EL (cell line): ENCODE measurements at places on chromosomes 12 and 14.

DNA sequence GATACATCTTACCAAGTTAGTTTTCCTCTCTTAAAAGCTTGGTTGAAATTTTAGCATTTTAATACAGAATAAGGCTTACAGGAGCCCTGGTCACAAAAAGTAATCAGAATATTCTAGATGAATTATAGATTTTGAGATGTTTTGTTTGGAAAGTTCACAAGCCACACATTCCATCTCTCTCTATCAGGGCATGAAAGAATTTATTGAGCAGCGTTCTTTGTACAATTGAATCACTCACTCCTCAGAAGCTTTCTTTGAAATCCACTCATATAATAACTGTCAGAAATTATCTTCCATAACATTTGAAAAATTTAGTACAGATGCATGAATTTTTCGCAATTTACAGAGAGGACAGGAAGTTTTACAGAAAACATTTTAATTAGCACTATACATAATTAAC lies 938.6 kb upstream of the MDGA2 start:
- no peak for DNase-seq

- DNase-seq: no peak
These were observed 1.7 kb downstream of the CREBL2 start for GRCh38 chr12:12613344-12613743.

DNA sequence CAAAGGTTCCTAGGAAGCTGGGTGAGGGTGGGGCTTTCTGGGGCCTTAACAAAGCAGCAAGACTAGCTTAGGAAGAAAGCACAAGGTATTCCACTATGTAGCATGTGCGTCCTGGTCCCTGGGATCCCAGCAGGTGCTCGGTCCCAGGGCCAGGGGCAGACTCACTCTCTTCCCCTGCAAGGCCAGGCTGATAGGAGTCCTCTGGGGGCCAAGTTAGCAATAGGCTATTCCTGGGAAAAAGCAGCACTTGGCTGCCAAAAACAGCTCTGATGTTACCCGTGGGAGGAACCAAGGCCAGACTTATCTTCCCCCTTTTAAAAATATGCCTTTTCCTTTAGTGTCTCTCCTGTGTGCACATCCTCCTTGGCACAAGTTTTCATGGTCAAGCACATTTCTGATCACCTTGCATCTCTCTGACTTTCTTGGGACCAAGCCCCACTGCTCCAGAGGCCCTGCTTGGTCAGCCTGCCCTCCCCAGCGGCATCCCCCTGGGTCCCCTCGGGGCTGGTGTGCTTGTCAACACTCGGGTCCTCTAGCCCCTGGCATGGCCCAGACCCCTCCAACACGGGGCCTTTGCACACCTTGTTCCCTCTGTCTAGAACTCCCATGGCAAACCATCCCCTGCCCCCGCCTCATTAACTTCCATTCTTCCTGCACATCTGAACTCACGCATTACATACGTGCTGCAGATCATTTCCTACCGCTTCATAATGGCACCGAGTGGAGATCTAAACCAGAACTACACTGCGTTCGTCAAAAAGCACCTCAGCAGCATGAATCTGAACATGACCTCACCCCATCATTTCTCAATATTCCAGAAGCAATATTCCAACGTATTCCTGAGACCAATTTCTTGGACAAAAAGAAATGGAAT lies 21.9 kb downstream of the CCDC92 start:
- DNase-seq: no peak

DNA sequence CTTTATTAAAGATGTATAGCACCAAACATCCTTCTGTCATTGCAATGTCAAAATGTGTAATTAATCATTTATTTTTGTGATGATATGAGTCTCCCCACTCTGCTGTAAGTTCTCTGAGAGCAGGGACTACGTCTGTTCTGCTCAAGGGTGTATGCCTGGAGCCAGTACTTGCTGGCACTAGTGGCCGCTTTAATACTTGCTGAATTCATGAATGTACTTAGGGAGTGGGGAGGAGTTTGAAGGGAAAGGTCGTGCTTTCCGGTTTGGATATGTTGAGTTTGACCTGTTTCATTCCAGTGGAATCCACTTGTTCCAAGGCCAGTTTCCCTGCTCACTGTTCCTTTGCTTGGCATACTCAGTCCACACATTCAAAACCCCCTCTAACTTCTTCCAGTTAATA lies 1.9 kb upstream of the DCAF5 start:
- DNase-seq: no peak

DNA sequence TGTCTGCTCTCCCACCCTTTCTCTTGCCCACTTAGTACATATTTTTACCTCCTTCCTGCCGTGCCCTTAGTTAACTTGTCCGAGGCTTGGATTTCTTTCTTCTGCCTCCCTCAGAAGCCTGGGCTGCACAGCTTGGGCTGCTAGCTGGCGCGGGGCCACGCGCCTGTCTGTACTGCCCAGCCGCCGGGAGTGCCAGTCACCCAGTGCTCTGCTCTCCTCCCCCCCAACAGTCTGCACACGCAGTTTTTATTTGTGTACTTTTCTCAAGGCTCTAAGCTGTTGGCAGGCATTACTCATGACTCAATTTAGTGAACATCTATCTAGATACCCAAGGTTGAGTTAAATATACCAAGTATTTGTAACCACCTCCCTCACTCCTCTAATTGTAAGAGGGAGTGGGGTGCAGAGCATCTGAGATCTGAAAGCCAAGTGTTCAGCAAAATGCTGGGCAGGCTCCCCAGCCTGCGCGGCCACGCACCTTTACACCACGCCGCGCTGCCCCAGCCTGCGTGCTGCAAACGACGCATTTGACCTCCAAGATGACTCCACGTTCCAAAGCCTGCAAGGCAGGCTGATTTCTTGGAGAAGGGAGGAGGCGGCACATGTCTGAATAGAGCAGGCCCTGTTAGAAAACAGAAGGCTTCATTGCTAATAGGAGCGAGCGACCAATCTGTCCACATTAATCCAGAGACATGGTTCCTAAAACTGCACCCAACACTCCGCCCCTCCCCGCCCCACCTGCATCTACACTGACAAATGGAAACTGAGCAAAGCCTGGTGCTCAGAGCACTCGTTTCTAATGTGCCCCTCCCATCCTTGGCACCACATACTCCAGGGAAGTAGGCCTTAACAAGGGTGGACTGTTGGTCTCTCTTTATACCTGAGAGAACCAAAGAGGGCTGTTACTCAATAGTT lies 18.2 kb upstream of the CACNA2D4 start:
- DNase-seq: peak; percentile 27

DNA sequence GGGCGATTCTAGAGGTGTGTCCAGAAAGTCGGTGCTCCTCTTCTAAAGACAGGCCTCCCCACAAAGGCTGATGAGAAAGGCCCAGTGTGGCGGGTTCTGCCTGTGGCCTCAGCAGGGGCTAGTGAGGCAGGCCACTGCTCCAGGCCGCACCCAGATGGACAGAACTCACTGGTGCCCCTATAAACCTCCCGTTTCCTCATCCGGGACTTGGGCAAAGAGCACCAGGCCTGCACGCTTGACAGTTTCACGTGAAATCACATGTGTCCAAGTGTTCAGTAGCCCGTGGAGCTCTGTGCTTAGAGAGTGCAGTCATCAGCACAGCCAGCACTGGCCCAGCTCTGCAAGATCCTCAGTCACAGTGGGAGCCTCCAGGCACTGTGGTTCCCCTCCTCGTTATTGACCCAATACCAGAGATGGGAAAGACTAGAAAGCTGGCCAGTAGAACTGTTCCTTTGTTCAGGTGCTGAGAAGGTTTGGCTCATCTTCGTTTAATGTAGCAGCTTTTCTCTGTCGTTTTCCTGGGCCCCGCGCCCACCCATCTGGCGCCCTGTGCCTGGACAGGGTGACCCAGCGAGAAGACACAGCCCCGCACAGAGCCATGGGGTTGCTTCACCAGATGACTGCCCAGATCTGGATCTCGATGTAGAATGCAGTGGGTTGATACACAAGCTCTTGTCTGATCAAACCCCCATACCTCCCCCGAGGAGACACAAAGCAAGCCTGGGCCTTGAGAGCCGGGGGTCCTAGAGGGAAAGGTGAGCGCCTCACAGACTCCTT lies 26.3 kb downstream of the IL31 start:
- no peak for DNase-seq

DNA sequence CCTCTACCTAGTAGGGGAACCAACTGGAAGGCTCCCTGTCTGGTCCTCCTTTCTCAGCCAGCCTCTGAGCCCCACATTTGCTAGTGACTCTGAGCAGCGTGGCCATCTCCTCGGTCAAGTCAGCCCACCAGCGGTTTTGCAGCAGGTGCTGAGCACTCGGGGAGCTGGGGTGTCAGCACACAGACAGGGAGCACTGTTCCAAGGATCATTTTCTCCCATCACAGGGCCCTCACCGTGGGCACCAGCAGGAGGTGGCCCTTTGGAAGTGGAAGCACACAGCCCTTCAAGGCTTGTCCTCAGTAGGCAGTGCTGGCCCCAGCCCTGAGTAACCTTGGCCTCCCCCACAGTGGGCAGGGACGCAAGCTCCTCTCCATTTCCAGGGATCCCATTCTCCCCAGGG lies 24.1 kb upstream of the EML1 start:
- no peak for DNase-seq

DNA sequence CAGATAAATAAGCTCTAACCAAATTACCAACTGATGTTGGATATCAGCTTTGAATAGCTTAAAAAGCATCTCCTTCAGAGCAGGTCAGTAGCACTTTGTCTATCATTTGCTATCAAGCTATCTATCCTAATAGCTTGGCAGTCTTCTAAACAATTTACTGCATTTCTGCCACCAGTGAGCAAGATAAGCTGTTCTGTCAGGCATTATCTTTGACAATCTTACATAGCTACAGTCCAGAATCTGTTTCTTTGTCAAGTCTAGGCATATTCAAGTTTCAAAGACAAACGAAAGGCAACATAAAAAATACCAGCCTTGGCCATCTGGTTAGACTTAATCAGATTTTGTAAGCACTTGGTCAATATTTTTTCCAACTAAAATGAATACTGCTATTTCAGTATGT lies 5.6 kb downstream of the ARMH4 start:
- no peak for DNase-seq

DNA sequence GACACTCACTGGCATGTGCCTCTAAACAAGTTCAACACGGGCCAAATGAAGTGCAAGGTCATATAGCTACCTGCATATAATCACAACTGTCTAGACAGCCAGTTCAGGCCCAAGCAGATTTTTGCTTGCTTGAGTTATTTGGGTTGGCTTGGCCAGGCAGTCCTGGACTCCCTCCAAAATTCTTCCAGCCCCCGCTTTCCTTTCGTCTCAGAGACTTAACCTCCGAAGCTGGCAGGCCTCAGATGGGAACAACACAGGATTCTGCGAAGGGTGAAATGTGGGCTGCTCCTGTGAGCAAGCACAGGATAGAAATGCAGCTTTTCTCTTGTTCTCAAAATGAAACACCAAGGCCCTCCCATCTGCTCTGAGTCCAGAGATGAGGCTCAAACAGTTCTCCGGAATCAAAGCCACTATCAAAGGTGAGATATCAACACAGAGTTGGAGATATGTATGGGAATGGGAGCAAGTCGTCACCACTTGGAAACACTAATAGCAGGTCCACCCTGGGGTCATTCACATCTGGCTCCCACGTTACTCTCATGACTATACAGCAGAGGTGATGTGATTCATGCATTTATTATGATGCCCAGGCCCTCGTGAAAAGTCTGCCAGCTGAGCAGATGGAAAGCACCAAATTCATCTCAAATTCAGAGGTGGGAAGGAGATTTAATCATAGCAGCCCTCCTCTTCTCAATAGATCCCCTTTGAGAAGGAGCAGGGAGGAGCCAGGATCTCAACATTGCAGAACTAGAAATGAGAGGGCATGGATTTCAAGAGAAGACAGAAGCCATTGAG lies 389.8 kb downstream of the NUAK1 start:
- peak; percentile 31 for DNase-seq

DNA sequence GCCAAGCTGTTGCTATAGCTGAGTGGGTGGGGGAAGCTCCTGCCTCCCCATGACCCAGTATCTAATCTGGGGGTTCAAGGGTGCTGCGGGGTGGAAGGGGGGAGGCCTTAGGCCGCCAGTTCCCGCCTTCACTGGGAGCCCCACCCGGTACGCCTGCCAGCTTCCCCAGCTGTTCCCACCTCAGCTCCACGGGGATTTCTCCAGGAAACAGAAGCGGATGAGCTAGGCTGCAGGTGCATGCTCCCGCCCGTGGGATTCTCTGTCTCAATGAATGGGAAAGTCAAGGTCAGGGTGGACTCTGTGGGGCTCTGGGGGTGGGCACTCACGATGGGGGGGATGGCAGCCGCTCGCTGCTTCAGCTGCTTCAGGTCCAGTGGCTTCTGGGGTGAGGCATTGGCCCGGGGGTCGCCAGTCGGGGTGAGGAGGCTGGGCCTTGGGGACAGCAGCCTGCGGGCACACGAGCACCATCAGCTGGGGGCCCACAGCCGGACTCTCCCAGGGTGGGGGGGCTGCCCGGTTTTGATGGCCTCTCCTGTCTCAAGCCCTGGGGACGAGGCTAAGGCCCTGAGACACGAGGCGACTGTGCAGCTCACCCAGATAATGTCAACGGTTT lies 68.6 kb downstream of the RFLNA start:
- no peak for DNase-seq

DNA sequence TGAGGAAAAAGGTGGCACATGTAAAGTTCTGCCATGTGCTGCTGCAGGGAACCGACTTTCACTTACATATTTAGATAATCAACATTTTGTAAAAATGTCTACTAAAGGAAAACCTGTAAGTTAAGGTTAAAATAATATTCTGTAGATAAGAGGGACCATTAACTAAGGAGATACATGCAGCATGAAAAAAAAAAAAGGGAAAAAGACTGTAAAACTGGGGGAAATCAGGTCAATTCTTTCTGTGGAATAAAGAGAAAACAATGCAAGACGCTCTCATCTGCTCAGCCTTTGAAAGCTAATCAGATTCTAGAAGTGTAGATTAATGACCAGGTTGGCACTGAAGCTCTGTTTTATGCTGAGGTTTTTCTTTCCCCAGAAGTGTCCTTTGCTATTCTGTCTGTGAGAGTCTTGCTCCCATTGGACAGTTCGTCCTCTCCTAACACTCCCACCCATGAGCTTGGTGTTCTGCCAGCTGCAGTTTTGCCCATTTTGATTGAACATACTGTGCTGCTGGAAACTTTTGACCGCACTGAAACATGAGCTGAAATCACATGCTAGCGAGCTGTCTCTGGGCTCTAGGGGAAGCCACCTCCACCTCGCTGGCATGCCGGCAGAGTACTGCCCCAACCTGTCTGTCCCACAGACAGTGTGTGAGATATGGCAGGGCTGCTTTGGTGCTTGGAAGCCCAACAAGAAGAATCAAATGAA lies 39.7 kb downstream of the PPTC7 start:
- no peak for DNase-seq

GRCh38 chr12:90858252-90858651 lies 96.7 kb downstream of the CCER1 start:
- no peak for DNase-seq

DNA sequence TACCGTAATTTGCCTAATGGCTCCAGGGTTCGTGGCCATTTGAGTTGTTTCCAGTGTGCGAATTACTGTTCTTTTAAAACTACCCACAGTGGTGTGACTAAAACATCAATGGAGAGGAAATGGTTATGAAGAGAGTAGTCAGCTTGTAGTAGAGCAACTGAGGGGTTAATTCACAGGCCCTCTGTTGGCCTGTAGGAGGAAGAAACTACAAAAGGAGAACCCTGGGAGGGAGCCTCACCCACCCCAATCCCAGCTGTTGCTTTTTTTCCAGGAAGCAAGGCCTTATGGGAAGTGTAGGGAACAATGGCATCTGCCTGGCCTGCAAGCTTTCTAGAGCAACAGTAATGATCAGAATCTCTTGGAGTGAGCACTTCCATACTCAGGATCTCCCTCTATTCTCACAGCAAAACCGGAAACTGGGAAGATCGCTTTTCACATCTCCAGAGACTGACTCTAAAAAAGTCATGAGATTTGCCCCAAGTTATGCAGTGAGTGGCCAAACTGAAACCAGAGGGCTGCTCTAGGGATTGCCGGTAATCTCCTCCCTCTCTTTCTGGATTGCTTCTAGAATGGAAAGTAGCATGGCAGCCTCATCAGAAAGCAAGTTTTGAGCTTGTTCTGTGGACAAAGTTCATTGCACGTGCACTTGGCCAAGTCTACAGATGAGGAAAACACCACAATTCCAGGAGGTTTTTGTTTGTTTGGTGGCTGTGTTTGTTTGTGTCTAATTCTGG lies 125.3 kb upstream of the PWP1 start:
- no peak for DNase-seq
